ENCODE measurements at places on chromosomes 7 and 10.
A peak's percentile ranks its signal among the peaks of the same experiment; 100 is the strongest.

DNA sequence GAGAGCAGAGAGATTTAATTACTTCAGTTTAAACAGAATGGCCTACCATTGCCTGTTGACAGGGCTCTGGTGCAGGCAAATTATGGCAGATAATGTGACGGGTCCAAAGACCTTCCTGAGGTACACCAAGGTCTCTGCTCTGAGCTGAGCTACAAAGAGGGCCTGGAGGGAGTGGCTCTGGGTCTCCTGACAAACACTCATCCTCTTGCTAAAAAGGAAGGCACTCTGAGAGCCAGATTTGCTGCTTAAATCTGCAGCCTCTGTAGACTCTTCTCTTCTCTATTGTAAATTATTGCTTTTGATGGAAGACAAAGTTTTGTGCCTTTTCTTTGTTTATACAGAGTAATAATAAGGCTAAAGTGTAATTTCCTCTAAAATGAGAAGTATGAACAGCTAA, 529.5 kb upstream of the FZD8 start:
- DNase-seq: no peak
- H3K4me3 ChIP-seq: no peak overlapping the region
- H3K27ac ChIP-seq: no peak overlapping the region
- H3K36me3 ChIP-seq: no peaks in the 10 kb centered on the region
- no peaks in the 10 kb centered on the region for H3K27me3 ChIP-seq
- H3K4me1 ChIP-seq: peaks cover 15% of the 10 kb centered on the region

DNA sequence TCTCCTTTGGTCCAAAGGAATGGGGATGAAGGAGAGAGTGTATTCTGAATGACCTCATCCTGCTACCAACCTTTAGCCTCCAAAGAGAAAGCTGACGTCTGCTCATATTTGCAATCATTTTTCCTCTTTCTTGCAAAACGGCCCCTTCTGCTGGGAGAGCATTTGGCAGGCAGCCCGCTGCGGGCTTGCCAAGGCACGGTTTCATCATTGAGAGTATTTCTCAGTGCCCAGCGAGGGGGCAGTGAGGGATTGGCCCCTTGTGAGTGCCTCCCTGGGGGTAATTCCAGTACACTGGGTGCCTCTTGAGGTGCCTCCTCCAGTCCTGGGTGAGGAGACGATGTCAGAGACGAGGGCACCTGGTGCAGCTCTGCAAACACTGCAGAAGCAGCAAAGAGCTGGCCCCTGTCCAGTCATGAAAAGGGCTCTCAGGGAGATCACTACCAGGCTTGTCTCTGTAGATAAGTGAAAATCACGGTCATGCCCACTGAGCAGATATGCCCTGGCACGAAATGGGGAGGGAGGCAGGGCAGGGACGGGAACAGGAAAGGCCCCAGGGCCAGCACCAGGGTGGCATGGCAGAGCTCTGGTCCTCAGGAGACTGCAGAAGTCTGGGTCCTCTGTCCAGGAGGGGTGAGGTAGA, 48.7 kb upstream of the SHH start:
- H3K4me3 ChIP-seq: no peak overlapping the region
- H3K4me1 ChIP-seq: peaks cover 11% of the 10 kb centered on the region
- no peaks in the 10 kb centered on the region for H3K36me3 ChIP-seq
- H3K27ac ChIP-seq: no peak overlapping the region
- no peaks in the 10 kb centered on the region for H3K27me3 ChIP-seq
- peak; percentile 81 for DNase-seq

DNA sequence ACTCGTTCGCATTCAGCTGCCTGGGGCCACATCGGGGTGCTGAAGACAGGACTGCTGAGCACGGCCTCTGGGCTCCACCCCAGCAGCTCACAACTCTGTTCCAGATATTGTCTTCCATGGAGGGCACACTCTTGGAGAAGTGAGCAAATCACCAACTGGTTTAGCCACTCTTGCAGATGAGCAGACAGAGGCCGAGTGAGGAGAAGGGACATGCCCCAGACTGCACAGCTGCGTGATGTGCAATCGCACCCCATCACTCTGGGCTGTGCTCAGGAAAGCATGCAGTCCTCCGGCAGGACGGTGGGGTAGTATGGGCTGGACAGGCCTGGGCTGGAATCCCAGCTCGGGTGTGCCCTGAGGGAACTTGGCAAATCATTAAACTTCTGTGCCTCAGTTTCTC, 111.6 kb downstream of the FAM53B start:
- peaks cover 54% of the 10 kb centered on the region for H3K4me1 ChIP-seq
- peak overlapping the region; percentile 60 for H3K27ac ChIP-seq
- no peaks in the 10 kb centered on the region for H3K27me3 ChIP-seq

- no peak overlapping the region for H3K27ac ChIP-seq
- no peaks in the 10 kb centered on the region for H3K36me3 ChIP-seq
- no peak for DNase-seq
- no peaks in the 10 kb centered on the region for H3K4me1 ChIP-seq
- no peak overlapping the region for H3K4me3 ChIP-seq
Observed at GRCh38 chr10:80988755-80989154, 451.1 kb downstream of the SH2D4B start.

- DNase-seq: no peak
- H3K27me3 ChIP-seq: no peaks in the 10 kb centered on the region
- H3K36me3 ChIP-seq: no peaks in the 10 kb centered on the region
- H3K4me3 ChIP-seq: no peak overlapping the region
Observed at GRCh38 chr7:45192621-45193041, 35.0 kb downstream of the RAMP3 start.

DNA sequence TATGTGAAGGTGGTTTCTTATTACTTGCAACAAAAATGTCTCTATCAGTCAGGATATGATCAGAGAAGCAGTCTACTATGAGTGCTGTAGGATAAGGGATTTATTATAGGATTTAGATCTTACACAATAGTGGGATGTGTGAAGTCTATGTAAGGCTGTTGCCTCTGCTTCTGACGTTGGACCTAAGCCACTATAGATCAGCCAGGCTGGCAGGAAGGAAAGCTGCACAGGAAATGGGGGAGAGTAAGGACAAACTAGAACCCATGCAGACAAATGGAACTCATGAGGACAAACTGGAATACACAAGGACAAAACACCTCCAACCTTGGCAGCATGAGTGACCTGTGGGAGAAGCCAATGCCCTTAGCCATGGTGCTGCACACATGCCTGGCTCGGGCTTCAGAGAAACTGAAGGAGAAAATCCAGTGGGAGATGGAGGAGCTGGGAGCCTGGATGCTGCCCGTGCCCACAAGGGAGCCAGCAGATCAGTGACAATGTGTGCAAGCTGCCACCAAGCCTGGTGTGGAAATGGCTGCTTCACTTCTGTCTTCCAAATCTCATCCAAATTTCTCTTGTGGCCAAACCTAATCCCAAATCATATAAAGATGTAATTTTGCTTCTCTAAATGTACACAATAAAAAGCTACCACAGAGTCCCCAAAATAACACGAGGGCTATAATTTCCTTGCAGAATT, 147.0 kb upstream of the PCGF5 start:
- no peaks in the 10 kb centered on the region for H3K27me3 ChIP-seq
- H3K27ac ChIP-seq: no peak overlapping the region
- H3K4me3 ChIP-seq: no peak overlapping the region
- DNase-seq: no peak
- peaks cover 12% of the 10 kb centered on the region for H3K4me1 ChIP-seq

DNA sequence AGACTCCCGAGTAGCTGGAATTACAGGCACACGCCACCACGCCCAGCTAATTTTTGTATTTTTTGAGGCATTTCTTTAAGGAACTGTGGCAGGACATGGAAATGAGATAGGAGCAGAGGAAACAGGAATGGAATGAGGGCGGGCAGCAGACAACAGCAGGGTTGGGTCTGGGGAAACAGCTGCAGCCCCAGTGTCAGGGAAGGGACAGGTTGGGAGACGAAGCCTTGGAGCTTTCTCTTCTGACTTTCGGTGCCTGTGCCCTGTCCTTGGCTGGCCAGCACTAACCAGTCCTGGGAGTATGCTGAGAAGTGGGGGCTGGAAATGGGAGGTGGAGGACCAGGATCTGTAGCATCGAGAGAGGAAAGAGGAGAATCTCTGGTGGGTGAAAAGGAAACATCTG, 47.4 kb downstream of the ATOH7 start:
- H3K27ac ChIP-seq: no peak overlapping the region
- H3K4me1 ChIP-seq: no peaks in the 10 kb centered on the region
- H3K27me3 ChIP-seq: no peaks in the 10 kb centered on the region
- no peak for DNase-seq
- no peak overlapping the region for H3K4me3 ChIP-seq
- no peaks in the 10 kb centered on the region for H3K36me3 ChIP-seq

GRCh38 chr7:95470452-95470851, 15.3 kb upstream of the ASB4 start:
- H3K36me3 ChIP-seq: no peaks in the 10 kb centered on the region
- H3K4me3 ChIP-seq: no peak overlapping the region
- no peak overlapping the region for H3K27ac ChIP-seq

DNA sequence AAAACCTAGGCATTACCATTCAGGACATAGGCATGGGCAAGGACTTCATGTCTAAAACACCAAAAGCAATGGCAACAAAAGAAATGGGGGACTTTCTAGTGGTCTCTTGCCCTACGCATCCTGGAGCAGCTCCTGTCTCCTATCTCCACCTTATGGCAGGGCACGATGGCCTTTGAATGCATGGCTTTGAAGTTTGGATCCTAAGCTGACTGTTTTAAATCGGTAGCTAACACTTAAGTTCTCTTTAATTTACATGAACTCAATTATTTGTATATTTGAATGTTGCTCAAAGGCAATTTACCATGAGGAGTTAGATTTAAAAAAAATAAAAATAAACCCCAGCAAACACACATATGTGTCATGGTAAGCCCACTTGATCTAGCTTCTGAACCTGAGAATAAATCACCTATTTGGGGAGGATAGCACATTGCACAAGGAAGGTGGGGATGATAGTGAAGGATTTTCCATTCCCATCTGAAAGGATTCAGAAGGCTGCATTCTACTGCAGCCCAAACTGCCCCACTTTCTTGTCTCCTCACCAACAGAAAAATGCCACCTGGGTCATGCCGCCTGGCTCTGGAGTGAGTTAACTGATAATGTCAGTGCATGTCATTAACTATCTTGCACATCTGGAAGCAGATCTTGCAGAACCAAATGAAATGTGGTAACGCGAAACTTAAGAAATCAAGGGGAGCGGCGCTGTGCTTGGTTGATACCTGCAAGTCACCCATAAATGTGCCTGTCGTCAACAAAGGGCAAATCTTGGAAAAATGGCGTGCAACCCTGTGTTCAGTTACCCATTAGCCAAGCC, 12.4 kb downstream of the KLF6 start:
- no peak overlapping the region for H3K4me3 ChIP-seq
- no peak overlapping the region for H3K27ac ChIP-seq
- no peaks in the 10 kb centered on the region for H3K36me3 ChIP-seq
- DNase-seq: peak; percentile 69

GRCh38 chr10:96840841-96841518, 8.9 kb downstream of the LCOR start:
- no peak overlapping the region for H3K4me3 ChIP-seq
- H3K27me3 ChIP-seq: no peaks in the 10 kb centered on the region
- H3K27ac ChIP-seq: no peak overlapping the region
- H3K36me3 ChIP-seq: no peaks in the 10 kb centered on the region
- peaks cover 84% of the 10 kb centered on the region for H3K4me1 ChIP-seq

GRCh38 chr7:41882745-41883420, 180.0 kb upstream of the INHBA start:
- no peaks in the 10 kb centered on the region for H3K27me3 ChIP-seq
- H3K36me3 ChIP-seq: no peaks in the 10 kb centered on the region
- DNase-seq: no peak
- H3K4me3 ChIP-seq: no peak overlapping the region
- H3K27ac ChIP-seq: no peak overlapping the region

DNA sequence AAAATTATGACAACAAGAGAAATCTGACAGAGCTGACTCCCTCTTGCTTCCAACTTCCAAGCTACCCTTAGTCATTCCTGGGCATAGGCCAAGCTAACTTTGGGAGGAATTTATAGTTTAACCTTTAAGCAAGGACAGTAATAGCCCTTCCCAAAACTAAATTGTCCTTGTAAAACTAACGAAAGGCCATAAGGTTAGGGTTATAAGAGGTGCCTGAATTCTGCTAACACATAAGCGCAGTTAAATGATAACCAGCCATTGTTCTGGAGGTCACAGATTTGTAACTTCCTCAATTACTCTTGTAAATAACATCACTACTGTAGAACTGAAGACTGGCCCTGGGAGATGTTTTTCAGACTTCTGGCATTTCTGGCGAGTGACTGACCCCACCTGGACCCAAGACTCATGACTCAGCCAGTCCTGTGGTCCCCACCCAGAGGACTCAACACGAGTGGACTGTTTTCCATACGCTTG, 481.2 kb downstream of the KCNMA1 start:
- H3K4me1 ChIP-seq: peaks cover 32% of the 10 kb centered on the region
- H3K27me3 ChIP-seq: no peaks in the 10 kb centered on the region
- no peak overlapping the region for H3K4me3 ChIP-seq
- DNase-seq: no peak
- no peak overlapping the region for H3K27ac ChIP-seq

DNA sequence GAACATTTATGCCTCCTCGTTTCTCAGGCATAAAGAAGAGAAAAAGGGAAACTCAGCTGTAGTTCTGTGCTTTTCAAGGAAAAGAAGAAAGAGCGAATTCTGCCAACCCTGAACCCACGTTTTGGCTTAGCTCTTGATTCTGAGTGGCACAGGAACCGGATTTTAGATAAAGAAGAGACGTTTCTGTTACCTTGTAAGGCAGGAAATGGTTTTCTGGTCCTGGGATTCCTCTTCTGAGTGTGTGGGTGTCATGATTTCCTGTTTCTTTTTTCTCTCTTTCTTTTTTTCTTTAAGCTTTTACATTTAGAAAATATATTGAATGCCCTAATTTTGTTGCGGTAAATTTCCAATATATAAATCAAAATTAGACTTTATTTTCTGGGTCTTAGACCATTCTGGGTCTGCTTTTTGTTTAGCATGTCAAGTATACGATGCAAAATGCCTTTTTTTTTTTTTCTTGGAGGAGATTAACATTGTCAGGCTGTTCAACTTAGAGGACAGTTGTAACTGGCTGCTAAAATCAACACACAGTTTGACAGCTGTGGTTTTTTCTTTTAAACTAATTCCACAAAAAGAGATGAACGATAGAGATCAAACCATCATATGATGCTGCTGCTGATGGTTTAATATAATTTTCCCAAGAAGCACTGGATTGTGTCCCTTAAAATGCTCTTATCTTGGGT, 190.8 kb downstream of the GATA3 start:
- H3K36me3 ChIP-seq: no peaks in the 10 kb centered on the region
- DNase-seq: no peak
- H3K4me3 ChIP-seq: no peak overlapping the region

DNA sequence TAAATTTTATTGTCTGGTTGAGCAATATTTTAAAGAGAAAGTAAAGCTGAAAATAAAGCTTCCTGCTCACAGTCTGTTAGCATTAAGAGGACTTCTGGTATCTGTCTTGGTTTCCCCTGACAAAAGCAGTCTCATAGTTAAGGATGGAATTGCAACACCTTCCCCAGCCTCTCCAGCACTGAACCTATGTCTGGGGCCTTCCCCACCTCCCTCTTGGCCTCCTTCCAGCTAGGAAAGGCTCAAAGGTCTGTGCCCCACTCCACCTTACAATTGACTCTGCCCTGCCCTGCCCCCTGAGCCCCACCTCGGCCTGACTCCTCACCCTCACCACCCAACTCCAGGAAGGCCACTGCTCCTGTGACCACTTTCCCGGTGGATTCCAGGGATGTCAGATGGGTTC, 33.2 kb downstream of the COL17A1 start:
- H3K4me3 ChIP-seq: no peak overlapping the region
- no peak for DNase-seq
- no peak overlapping the region for H3K27ac ChIP-seq
- no peaks in the 10 kb centered on the region for H3K36me3 ChIP-seq

Measured in vagina (tissue), 2 donors.